ENCODE measurements at places on chromosomes 16 and 17.

- no peak for DNase-seq
These were observed 71.7 kb downstream of the SNX11 start for GRCh38 chr17:48179071-48179945.

DNA sequence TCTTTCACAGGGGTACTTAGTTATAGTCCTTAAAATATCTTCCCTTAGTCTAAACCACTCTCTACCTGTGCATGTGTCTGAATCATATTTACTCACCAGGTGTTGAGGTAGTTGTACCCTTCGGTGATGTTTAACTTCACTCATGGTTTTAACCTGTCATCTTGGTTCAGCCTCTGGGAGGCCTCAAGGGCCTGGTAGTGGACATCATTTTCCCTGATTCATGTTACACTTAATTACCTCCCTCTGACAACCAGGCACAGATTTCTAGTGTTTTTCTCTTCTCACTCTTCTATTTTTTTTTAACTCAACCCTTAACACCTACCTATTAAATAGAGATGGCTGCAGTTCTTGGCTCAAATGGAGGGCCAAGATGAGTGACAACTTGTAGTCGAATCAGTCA is 505.4 kb downstream of the TMEM114 start:
- DNase-seq = no peak

GRCh38 chr17:55649957-55650597 is 72.6 kb downstream of the TMEM100 start:
- no peak for DNase-seq

DNA sequence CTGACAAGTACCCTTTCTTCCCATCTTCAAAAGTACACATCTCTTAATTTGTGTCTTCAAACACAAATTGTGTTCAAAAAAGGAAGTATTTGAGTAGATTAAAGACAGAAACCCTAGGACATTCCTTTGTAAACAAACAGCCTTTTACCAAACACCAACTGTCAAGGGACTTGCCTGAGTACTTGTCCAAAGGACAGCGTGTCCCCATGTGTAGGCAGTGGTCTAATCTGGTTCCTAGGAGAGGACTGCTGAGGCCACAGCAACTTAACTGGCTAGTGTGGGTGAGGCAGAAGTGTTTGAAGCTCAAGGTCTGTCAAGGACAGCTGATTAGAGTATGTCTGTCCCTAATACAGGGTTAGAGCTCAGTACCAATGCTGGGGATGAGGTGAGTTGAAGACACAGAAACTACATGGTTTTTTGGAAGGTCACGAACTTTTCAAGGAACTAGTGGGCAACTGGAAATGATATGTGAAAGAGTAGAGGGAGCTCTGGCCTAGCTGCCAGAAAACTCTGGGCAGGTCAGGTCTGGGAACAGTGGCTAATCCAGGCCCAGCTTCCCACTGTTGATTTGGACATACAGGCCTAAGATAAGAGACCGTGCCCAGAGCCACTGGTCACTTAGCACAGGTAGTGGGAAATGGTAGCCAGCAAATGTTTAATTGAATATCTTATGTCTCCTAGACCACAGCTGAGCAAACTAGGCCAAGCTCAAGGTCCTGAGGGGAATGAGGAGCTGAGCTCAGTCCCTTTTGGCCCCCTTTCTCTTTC is 10.1 kb downstream of the HMOX2 start:
- DNase-seq = no peak

DNA sequence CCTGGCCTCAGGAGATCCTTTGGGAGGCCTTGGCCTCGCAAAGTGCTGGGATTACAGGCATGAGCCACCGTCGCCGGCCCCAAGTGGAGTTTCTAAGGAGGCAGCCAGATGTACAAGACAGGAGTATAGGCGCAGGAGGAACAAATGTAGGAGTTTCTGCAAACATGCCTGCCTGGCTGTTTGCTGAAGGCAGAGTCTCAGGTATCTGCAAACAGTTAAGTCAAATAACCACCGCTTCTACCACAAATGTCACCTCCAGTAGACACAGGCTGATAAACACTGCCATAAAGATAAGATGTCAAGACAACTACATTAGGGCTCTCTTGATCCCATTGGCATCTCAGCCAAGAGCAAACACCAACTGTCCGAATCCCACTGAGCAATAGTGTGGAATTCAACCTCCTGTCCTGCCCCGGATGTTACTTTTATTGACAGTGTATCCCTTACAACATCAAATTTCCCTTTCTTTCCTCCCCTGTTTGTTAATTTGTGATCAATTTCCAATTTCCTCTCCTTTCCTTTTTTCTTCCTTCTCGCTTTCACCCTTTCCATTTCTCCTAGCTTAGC is 5.6 kb upstream of the COG1 start:
- DNase-seq = no peak

DNA sequence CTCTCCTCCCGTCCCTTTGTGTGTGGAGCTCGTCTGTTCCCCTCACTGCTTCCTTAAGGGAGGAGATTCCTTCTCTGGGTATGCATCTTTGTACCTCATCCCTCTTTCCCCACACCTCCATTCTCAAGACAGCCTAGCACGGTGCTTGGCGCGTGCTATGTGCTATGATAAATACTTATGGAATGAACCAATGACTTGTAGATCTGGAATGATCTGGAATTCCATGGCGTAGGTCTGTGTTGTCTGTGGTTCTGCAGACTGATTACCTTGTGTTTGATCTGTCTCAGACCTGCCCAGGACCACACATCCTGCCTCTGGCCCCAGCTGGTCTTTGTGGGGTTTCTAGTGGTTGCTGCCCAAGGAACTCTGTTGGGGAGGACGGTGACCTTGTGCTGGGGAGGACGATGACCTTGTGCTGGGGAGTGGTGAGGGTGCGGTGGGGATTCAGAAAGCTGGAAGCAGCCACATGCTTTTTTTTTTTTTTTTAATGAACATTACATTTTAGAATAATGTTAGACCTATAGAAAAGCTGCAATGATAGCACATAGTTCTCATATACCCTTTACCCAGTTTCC is 33.5 kb upstream of the ETV4 start:
- DNase-seq = no peak

DNA sequence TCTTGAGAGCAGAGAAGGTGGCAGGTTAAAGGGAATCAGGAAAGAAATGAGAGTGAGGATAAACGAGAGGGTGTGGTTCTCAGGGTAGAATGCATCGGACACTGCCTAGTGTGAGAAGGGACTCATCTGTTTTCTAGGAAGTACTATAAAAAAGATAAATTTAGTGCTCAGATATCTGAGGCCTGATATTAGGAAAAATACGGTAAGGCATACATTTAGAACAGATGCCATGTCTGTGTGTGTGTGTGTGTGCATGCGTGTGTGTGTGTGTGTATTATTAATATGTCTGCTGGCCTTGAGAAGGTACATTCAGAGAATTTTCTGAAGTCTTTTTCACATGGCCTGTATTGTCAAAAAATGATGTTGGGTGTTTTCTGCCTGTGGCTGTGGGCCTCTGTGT is 414.8 kb downstream of the MAF start:
- no peak for DNase-seq

DNA sequence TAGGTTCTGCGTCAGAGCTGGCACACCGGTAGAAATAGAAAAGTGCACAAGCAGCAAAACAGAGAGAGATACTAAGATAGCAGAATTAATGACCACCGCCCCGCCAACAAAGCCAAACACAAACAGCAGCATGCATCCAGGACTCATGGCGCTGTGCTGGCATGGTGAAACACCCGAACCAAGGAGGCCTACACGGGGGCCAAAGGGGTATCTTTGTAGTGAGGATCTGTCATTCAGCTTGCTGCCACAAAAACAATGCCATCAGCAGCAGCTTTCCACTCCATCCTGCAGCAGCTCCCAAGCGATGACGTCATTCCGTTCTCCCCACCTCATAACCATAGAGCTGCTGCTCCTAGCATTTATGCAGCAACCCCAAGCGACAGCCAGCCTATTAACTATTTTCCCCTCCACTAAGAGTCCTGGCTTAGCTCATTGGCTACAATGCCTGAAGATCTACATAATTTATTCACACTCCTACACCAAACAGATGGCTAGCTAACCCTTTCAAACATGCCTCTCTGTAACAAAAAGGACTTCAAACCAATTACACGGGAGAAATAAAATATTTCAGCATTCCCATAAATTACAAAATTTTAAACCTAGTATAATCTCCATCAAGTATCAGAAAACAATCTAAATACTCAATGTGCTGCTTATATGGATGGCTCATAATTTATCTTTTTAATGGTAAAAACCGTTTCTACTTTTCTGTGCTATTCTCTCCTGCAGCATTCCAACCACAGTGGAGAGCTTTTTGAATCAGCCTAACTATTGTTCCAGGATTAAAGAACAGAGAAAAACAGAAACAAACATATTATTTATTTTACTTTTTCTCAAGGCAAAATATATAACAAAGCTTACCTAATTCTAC is 73.9 kb downstream of the SPAG9 start:
- no peak for DNase-seq

DNA sequence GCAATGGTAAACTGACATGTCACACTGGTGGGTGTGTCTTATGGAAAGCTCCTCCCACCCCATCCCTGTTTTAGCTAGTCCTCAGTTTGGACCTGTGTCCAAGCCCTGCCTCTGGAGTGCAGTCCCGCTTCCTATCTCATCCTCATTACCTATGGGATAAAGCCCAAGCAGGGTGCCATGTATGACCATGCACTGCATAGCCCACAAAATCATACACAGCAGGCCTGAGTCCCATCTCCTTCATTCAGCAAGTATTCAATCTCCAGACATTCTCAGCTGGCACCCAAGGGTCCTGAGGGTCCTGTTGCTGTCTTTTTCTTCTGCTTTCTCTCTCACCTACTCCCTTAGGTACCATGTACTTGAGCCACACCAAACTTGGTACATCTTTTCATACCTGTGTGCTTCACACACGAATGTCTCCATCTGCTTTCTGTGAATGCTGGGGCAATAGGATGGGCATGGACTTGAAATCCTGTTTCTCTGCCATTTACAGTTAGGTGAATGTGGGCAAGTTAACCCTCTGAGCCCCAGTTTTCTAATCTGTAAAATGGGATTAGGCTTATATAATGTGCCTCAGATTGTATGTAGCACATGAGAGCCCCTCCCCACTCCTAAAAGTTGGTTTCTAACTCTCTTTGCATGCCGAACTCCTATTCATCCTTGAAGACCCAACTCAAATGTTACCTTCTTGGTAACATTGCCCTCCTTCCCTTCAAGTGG is 28.5 kb downstream of the TNS4 start:
- DNase-seq = no peak

All from mesenteric fat pad (tissue), 1 donor.